ENCODE measurements at places on chromosomes 11 and 22.

GRCh38 chr11:110463153-110463552 lies 33.4 kb downstream of the FDX1 start:
- DNase-seq = no peak

GRCh38 chr11:120784566-120785251 lies 239.2 kb upstream of the TBCEL start:
- no peak for DNase-seq

- DNase-seq = no peak
Observed at GRCh38 chr11:15141381-15141780, 26.7 kb downstream of the INSC start.

- no peak for DNase-seq
Observed at GRCh38 chr11:70587075-70587389, 188.7 kb downstream of the CTTN start.

GRCh38 chr22:49016909-49017481 lies 810.7 kb downstream of the BRD1 start:
- DNase-seq = no peak
